ENCODE measurements at places on chromosomes 13 and 19.

DNA sequence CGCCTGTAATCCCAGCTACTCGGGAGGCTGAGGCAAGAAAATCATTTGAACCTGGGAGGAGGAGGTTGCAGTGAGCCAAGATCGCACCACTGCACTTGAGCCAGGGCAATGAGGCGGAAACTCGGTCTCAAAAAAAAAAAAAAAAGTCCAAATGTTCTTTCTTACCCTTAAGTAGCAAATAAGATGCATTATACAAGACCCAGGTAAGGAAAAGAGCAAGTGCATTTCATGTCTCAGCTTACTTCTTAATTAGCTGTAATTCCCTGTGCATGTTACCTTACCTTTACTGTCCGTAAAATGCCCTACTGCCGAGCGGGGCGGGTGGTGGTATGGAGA is 3.8 kb upstream of the ZNF681 start:
- DNase-seq, result no peak

DNA sequence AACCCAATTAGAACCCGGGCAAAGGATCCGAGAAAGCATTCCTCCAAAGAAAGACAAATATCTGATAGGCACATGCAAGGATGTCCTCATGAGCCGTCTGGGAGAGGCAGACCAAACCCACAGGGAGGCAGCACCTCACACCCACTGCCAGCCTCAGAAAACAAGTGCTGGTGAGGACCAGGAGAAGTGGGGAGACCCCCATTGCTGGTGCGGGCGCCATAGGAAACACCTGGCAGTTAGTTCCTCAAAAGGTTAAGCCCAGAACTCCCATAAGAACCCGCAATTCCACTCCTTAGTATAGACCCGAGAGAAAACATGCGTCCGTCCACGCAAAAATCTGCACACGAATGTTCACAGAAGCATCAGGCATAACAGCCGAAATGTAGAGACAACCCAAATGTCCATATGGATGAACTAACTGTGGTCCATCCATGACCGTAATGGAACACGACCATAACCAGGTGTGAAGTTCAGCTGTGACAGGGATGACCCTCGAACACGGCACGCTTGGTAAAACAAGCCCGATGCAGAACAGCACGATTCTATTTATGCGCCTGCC is 7.9 kb downstream of the ZNF787 start:
- no peak for DNase-seq

DNA sequence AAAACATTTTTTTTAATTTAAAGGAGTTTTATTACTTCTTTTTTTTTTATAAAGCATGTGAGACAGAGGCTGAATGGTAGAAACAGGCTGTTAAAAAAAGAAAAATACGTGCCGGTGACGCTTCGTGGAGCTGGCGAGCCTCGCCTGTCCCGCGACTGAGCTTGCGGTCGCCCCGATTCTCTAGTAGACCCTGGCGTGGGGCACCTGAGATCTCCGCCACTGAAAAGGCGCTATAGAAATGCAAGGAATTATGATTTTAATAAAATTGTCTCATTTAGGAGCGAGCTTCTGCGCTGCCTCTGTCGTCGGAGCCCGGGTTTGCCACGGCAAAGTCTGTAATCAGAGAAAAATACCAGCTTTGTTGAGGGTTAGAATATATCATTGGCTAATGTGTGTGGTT is 18.4 kb downstream of the NFIX start:
- DNase-seq, result no peak

DNA sequence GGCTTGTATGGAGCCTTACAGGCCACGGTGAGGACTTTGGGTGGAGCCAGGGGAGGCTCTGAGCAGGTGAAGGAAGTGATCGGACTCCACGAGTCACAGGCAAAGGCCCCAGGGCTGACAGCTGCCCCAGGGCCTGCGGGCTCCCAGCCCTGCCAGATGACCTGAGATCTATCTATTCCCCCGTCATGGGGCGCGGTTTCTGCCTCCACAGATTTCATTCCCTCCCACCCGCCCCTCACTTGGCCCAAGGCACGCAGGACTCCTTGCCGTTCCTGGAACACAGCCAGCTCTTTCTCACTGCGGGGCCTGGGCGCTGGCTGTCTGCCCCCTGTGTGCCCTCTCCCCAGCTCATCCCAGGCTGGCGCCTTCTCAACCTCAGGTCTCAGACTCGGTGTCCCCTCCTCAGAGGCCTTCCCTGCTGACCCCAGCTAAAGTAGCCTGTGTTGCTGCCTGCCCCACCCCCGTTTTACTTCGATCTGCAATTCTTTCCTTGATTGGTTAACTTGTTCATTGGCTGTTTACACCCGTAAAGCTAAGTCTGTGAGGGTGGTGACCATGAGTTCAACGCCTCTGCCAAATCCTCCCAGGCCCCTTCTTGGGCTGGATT is 13.9 kb upstream of the PAK4 start:
- no peak for DNase-seq

GRCh38 chr13:35771898-35772297 is 295.4 kb upstream of the MAB21L1 start:
- DNase-seq, result no peak

- peak; percentile 72 for DNase-seq
Measured at GRCh38 chr19:13764101-13764807, at the start of gene MRI1. Gene MRI1, plus strand, starts transcription at chr19:13764522. Its CDS starts 67 bp downstream, at chr19:13764589.

DNA sequence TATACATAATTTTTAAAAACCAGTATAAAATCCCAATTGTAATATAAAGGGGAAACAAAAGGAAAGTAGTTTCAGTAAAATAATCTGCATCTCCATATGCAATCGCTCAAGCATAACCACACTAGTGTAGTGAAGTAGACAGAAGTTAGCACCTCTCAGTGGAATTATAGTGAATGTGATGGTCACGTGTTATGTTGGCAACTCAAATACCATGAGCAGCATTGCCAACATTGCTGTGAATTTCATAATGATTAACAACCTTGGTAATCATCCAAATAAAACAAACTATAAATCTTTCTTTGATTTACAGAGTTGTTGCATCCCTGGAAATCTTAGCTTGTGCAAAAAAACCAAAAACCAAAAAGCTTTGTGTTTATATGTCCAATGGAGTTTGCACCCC is 77.3 kb upstream of the SIAH3 start:
- no peak for DNase-seq

GRCh38 chr19:46550684-46551083 is 50.4 kb upstream of the CALM3 start:
- DNase-seq, result no peak

- DNase-seq, result no peak
Measured at GRCh38 chr13:103164251-103164650, 98.0 kb upstream of the SLC10A2 start.

DNA sequence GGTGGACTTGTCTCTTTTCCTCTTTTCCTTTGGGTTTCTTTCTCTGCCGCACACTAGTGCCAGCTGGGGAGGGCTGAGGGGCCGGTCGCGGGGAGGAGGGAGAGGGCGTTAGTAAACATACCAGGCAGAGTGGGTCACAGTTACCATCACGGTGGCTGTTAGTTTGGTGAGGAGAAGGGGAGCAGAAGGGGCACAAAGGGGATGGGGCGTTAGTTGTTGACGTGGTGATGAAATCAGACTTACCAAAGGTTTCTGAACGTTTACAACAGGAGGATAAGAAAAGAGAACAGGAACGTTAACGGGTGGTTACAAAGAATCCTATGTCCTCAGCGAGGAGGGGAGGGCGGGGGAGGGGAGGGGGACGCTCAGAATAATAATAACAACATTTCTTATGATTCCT is 77.9 kb downstream of the PTPRS start:
- no peak for DNase-seq

GRCh38 chr19:7731615-7732014 is 295 bp downstream of the CLEC4G start:
- no peak for DNase-seq

- DNase-seq, result no peak
Measured at GRCh38 chr13:94063096-94063495, 416.4 kb downstream of the DCT start.

- no peak for DNase-seq
Measured at GRCh38 chr13:97307118-97307881, 85.2 kb downstream of the MBNL2 start.

- DNase-seq, result no peak
Measured at GRCh38 chr19:16207063-16207462, 9.4 kb downstream of the AP1M1 start.

- DNase-seq, result no peak
Measured at GRCh38 chr13:110290826-110291225, 16.1 kb downstream of the COL4A1 start.

- no peak for DNase-seq
Measured at GRCh38 chr13:27171244-27171826, at the start of gene USP12. Gene USP12, minus strand, starts transcription at chr13:27171811. Its CDS starts 172 bp downstream, at chr13:27171639.

- no peak for DNase-seq
Measured at GRCh38 chr19:29370276-29370675, 155.5 kb upstream of the VSTM2B start.

- DNase-seq, result no peak
Measured at GRCh38 chr13:39132286-39133230, 94.3 kb downstream of the NHLRC3 start.

DNA sequence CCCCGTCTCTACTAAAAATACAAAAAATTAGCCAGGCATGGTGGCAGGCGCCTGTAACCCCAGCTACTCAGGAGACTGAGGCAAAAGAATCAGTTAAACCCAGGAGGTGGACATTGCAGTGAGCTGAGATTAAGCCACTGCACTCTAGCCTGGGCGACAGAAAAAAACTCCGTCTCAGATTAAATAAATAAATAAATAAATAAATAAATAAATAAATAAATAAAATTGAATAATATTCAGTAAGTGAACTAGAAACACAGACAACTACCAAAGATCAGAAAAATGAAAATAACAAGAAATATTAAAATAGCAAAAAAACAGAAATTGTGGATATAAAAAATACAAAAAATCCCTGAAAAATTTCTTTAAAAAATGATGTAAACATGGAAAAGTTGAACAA is 172.4 kb downstream of the ZNF486 start:
- no peak for DNase-seq

DNA sequence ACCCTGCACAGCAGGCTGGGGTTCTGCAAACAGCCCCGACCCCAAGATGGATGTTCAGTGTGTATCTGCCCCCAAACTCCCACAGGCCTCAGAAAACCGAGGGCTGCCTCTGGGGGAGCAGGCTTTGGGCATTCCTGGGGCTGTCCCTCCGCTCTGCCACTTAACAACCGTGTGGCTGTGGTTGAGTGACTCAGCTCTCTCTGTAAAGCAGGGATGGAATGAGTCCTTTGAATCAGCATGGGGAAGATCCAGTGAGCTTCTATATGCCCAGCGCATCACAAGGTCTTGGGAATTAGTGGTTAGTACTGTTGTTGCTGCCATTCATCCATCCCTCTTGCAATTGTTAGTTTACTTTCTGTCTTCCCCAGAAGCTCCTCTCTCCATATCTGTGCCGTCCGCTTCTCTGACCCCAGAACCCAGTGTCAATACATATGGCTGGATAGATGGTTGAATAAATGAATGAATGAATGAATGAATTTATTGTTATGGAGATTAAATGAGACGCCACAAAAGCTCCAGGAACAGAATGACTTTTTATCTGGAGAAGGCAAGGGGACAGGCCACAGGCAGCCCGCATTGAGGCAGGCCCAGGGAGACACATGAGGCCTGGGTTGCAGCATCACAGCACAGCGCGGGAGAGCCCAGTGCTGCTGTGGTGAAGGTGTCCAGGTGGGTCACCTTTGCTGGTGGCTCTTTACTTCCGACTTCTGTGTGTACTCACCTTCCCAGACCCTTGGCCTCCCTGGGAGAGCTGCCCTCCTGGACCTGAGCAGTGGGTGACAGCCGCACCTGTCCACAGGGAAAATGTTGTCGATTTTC is 89.2 kb downstream of the RGCC start:
- DNase-seq, result no peak

DNA sequence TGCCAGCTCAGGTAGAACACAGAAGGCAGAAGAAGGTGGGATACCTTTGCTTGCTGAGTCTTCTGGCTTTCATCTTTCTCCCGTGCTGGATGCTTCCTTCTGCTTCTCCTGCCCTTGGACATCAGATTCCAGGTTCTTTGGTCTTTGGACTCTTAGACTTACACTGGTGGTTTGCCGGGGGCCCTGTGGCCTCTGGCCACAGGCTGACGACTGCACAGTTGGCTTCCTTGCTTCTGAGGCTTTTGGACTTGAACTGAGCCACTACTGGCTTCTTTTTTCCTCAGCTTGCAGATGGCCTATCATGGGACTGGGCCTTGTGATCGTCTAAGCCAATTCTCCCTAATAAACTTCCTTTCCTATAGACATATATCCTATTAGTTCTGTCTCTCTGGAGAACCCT is 19.8 kb upstream of the ZNF331 start:
- no peak for DNase-seq

DNA sequence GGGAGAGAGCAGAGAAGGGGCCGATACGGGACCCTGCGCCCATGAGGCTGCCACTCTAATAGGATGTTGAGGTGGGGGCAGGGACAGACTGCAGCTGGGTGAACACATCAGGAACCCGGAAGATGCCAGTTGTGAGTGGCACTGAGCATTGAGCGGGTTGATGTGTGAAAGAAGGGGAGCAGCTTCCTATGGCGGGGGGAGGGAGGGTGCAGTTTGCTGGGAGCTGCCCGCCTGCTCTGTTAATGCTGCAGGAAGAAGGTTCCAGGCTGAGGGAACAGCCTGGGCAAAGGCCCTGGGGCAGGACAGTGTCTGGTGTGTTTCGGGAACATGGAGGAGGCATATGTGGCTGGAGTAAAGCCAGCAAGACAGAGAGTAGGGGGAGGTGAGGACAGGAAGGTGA is 29.8 kb downstream of the DNM2 start:
- DNase-seq, result no peak

GRCh38 chr13:45718063-45718462 is 15.9 kb downstream of the CBY2 start:
- no peak for DNase-seq

GRCh38 chr13:42247883-42248282 is 24.1 kb upstream of the AKAP11 start:
- DNase-seq, result no peak

DNA sequence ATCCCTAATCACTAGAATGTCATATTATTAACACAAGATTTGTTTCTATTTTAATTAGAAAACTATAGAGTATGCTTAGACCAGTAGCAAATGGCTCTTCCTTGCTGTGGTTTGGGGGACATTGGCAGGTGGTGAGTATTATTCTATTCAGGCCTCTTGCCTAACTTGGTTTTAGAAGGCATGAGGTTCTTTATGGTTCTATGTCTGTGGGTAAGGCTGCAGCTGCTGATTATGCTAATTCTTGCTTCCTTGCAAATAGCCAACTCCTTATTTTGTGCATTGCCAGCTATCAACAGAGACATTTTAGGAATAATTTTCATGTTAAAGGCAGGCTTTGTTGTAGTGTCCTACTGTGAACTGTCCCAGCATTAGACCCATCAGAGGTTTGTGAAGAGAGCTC is 1344.9 kb downstream of the UQCRFS1 start:
- no peak for DNase-seq
